ENCODE measurements at places on chromosomes 1 and 21.
A peak's percentile ranks its signal among the peaks of the same experiment; 100 is the strongest.

- no peak for DNase-seq
Measured at GRCh38 chr1:64979358-64979757, 13.0 kb upstream of the JAK1 start.

- no peak for DNase-seq
Measured at GRCh38 chr21:27382404-27382803, 415.5 kb upstream of the ADAMTS5 start.

- DNase-seq, result no peak
Measured at GRCh38 chr1:215474940-215475339, 92.2 kb upstream of the KCTD3 start.

GRCh38 chr1:225460737-225461532, 33.1 kb upstream of the LBR start:
- no peak for DNase-seq

DNA sequence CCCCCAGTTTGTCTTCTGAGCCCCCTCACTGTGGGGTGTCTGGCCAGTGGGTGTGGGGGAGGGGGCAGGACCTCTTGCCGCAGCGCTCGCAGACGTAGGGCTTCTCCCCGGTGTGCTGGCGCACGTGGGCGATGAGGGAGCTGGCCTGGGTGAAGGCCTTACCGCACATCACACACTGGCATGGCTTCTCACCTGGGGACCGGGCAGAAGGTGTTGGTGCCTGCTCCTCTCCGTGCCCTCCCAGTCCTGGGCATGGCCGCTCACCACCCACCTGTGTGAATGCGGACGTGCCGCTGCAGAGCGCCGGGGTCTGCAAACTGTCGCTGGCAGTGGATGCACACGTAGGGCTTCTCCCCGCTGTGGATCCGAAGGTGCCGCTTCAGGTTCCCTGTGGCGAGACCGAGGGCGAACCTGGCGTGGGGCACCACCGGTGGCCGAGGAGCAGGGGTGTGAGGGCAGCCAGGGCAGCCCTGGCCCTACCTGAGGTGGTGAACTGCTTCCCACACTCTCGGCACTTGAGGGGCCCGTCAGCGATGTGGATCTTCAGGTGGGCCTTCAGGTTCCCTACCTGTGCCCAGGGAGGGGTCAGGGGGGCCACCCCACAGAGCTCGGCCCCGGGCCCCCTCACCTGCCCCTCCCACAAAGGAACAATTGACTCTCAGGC, 32.4 kb downstream of the ZBTB17 start:
- DNase-seq, result no peak

GRCh38 chr1:180816132-180816531, 96.6 kb upstream of the KIAA1614 start:
- no peak for DNase-seq

GRCh38 chr1:63524201-63524600, 876 bp downstream of the EFCAB7 start:
- no peak for DNase-seq

GRCh38 chr1:208189183-208189582, 55.0 kb downstream of the PLXNA2 start:
- no peak for DNase-seq

DNA sequence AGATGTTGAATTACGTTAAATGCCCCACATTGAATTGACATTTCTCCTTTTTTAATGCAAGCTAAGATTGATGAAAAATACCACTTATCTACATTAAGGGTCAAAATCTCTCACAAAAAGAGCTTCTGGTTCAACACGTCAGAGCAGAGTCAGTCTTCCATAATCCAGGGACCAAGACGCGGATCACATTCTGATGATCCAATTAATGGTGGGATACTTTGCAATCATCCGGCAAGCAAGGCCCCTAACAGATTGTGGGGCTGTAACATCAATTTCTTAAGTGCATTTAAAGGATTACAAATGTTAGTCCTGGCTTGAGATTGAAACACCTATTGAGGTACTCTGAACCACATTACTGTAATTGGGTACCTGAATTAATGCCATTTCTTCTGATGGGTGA, 120.2 kb upstream of the ESRRG start:
- DNase-seq, result no peak

GRCh38 chr1:221636096-221636495, 105.8 kb downstream of the DUSP10 start:
- DNase-seq, result no peak

GRCh38 chr21:44076316-44076715, 30.9 kb upstream of the PWP2 start:
- no peak for DNase-seq

DNA sequence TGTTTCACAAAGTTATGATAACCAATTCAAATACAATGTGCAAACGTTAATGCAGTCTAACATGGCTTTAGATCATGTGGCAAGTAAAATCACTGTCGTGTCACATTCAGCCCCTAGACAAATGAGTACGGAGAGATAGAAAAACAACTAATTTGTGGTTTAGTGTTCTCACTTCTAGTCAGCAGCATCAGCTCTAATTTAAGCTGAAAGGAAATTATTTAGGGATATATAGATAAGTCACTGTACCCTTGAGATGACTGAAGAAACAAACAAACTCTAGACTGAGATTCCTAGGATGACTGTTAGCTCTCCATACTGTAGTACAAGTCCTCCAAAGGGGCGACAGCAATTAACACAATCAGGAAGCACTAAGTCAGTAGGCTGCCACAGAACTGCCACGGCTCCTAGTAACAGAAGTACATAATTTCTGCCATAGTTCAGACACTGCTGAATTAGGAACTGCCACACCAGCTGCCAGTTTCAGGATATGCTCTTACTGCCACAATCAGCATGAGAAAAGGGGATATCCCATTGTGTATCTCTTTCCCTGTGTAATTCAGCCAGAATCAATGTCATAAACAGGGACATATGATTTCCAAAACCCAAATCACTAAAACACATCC, 150.4 kb upstream of the NEGR1 start:
- DNase-seq, result no peak

GRCh38 chr21:29360799-29361765, 62.4 kb downstream of the BACH1 start:
- DNase-seq, result peak; percentile 6

DNA sequence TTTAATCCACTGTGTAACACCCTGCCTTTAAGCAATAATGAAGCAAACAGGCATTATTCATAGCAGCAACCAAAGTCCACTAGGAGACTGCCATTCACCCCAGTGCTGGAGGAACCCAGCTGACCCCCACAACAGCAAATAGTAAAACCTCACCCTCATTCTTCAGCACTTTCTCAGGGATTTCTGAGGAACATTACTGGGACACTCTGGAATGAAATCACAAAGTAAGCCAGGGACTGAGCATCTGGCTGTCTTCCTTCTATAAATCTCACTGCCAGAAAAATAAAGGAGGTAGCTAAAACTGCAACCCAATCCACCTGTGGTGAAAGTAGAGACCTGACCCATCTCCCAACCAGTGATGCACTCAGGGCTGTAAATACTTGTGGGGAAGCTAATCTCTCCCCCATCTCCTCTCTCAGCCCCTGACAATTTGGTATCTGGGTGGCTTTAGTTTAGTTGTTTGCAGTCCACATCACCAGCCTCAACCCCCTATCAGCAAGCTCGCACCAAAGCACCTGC, 47.1 kb downstream of the COL6A1 start:
- no peak for DNase-seq

DNA sequence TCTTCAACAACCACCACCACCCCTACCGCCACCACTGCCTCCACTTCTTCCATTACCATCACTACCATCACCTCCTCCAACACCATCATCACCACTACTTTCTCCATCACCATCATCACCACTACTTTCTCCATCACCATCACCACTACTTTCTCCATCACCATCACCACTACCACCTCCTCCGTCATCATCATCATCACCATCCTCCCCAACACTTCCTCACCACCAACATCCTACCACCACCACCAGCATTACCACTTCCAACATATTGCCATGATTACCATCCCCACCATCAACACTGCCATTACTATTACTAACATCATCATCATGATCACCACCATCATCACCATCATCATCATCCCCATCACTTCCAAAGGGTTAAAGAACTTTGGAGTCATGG, 34.7 kb downstream of the NGF start:
- no peak for DNase-seq

GRCh38 chr1:111867868-111868440, 112.3 kb downstream of the DDX20 start:
- DNase-seq, result no peak

GRCh38 chr1:117232531-117232930, 21.8 kb upstream of the VTCN1 start:
- no peak for DNase-seq

DNA sequence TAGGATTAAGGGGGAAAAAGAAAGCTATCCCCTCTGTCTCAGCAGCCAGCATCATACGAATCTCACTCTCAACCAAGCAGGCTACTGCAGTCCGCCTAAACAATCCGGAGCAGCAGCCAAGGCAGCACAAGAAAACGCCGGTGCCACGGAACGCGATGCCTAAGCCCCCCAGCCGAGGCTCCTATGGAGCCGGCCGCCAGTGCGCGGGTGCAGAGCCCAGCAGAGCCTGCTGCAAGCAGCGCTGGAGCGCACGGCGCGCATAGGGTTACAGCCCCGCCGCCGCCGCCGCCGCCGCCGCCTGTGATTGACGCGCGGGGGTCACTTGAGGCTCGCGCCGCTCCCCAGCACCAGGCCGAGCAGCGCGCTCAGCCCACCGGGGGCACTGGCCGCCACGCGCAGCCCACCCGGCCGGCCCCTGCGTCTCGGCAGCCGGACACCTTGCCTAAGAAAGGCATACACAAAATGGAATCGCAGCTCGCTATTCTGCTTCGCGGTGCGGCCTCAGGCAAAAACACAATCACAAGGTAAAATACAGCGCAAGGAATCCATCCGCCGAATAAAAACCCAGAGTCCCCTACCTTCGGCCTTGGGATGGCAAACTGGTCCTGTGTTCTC, 780 bp downstream of the HIVEP3 start:
- DNase-seq, result peak; percentile 3

DNA sequence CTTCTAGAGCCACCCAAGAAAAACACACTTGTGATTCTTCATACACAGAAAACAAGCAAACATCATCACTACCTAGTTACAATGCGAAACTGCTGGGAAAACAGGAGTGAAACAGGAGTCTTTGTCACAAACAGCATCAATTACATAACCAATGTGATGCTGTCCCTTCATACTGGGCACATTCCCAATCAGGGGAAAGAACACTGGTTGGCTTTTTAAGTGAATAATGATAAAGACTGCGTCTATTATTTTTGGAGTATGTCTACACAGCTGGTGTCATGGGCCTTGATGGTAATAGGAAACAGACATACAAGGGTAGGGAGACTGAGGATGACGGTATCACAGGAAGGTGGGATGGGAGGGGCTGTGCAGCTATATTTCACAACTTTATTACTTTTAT, 43.3 kb downstream of the SIPA1L2 start:
- DNase-seq, result no peak

- DNase-seq, result no peak
Measured at GRCh38 chr1:12338017-12338416, 108.2 kb downstream of the VPS13D start.

- DNase-seq, result no peak
Measured at GRCh38 chr21:34612056-34612455, 2.9 kb downstream of the RCAN1 start.

DNA sequence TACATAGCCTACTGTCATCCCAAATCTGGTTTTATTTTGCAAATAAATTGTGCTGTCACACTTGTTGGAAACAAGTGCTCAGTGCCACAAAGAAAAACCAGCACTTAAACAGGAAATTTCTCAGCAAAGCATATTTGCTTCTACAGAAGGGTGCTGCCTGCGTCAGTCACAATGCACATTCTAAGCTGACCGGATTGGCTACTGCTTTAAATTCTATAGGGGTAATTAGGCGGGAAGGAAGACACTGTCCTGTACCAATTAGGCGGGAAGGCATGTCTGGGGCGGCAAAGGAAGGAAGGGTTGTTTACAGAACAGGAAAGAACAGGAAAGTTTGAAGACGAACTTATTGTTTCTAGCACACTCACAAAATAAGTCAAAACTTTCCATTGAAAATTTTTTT, 2.8 kb downstream of the IFI16 start:
- DNase-seq, result peak; percentile 48

DNA sequence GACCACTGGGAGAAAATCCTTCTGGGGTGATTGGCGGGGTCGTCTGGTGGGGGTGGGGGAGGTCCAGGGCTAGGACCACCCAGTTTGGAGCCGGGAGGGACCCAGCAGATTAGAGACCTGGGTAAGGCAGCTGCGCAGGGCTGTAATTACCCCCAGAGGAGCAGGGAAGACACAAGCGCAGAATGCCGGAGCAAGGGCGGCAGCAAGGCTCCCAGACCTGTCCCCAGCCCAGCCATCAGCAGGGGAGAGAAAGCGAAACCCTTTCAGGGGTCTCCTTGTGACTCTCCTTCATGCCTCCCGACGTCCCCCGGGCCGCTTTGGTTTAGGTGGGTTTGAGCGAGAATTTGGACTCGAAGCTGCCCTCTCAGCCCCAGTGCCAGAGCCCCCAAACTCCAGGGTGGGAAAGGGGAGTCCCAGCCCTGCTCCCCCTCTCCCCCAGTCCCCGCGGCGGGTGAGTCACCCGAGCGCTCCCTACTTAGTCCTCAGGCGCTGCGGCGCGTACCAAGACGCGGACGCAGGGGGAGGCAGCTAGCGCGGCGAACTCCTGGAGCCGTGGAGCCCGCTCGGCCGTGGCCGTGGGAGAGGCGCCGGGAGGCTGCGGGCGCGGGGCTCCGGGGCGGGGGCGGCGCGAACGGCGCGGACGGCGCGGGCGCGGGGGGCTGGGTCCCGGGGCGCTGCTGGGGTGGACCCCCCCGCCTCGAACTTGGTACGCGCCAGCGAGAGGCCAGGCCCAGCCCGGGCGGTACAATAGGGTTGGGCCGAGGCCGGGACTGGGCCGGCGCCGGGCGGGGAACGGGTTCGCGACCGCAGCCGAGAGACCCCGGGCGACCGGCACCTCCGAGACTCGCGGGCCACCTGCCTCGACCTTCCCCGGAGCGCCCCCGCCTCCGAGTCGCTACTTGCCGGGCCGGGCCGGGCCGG, at the start of gene MAP7D1:
TSS of gene MAP7D1 (plus strand) at position 753 of the 921 bp plus-strand sequence. CDS start 258 bp downstream, outside the sequence.
- DNase-seq, result peak; percentile 82

DNA sequence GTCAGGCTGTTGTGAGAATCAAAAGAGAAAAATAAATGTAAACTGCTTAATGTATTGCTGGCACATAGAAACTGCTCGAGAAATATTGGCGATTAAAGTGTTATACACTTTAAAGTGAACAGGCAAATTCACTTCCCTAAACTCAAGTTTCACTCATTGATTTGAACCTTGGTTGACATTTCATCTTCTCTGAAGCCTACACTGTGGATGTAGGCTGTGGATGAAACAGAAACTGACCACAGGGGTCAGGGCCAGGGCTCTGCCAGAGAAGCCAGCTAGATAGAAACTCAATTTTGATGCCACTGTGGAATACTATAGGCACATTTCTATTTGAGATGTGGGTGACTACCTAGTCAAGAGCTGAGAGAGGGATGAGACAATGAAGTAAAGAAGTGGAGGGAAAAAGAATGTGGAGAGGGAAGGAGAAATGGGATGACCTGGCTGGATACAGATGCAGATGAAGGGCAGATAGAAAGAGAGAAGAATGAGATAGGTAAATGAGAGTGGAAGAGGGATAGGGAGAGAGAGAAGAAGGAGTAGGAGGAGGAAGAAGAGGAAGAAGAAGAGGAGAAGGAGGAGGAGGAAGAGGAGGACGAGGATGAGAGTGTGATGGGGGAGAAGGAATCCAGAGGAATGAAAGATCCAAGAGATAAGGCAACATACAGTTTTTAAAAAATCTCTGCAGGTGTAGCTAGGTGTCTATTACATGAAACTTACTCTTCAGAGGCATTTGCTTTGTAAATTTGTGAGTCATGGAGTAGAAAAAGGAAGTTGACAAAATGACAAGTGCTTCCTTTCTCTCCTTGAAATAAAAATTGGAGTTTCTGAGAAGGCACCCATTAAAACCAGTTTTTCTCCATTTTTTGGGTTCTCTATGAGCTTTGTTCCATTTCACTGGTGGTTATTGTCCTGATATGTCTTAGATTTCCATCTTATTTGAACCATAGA, 17.4 kb upstream of the CD1D start:
- DNase-seq, result no peak

GRCh38 chr21:34969423-34970166, 79.5 kb downstream of the RUNX1 start:
- DNase-seq, result no peak
